ENCODE measurements at places on chromosomes 4 and X.
A peak's percentile ranks its signal among the peaks of the same experiment; 100 is the strongest.

DNA sequence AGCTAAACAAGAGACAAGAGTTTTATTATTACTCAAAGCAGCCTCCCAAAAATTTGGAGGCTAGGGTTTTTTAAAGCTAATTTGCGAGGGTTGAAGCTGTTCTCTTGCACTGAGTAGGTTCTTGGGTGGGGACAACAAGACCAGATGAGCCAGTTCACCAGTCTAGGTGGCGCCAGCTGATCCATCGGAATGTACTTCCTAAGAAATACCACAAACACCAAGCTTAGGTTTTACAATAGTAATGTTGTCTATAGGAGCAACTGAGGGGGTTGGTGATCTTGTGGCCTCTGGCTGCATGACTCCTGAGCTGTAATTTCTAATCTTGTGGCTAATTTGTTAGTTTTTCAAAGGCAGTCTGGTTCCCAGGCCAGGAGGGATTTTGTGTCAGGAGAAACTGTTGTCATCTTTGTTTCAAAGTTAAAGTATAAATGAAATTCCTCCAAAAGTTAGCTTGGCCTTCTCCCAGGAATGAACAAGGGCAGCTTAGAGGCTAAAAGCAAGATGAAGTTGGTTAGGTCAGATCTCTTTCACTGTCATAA lies 130.6 kb downstream of the SLC7A11 start:
- DNase-seq, result no peak

DNA sequence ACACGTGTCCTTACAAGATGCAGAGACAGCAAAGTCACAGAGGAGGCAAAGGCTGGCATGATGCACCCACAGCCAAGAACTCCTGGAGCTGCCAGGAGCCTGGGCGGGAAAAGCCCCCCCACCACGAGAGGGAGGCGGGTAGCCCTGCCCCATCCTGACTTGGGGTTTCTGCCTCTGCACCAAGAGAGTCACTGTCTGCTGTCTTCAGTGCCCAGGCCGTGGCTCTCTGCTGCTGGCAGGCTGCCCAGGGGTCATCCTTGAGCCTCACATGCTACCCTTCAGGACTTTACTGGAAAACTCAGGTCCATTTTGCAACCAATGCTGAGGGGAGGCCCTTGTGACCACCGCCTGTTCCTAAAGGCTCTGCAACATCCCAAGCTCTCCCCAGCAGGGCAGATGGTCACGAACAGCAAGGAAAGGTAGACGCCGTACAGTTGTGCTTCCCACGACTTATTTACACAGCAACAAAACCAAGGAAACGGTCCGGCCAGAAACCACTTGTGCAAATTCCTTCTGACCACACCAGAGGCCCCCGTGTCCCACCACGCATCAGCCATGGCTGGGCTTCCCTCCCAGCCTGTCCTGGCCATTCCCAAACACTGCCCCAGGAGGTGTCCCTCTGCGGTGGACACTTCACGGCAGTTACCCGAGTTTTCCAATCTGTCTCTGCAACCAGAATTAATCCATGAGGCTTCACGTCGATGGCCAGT lies 56.9 kb downstream of the ACOX3 start:
- no peak for DNase-seq

DNA sequence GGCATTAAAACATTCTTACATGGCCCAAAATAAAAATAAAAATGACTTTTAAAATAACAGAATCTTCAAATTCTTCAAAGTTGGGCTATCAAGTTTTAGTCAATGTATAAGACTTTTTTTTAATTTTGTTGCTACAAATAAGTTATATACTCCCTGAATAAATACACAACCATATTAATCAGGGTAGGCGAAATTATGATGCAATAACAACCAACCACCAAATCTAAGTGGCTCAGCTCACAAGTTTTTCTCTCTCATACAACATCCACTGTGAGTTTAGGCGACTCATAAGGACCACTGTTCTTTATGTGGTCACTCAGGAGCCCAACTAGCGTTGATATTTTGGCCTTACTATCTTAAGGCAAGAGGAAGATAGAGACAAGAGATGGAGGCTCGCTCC lies 11.2 kb downstream of the NEUROG2 start:
- DNase-seq, result no peak

DNA sequence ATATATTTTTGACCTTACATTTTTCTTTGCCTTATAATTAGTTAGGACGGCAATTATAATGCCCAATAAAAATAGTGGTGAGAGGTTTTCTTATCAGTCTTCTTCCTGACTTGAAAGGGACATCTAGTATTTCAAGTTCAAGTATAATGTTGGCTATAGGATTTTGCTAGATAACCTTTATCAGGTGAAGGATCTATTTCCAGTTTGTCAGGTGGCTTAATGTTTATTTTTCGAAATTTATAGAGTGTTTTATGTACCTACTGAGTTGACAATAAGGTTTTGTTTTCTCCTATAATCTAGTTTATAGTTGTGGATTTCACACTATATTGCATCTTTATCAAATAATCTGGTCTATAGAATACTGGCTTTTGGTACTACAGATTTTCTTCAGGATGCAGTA lies 351.8 kb upstream of the FGF13 start:
- no peak for DNase-seq

DNA sequence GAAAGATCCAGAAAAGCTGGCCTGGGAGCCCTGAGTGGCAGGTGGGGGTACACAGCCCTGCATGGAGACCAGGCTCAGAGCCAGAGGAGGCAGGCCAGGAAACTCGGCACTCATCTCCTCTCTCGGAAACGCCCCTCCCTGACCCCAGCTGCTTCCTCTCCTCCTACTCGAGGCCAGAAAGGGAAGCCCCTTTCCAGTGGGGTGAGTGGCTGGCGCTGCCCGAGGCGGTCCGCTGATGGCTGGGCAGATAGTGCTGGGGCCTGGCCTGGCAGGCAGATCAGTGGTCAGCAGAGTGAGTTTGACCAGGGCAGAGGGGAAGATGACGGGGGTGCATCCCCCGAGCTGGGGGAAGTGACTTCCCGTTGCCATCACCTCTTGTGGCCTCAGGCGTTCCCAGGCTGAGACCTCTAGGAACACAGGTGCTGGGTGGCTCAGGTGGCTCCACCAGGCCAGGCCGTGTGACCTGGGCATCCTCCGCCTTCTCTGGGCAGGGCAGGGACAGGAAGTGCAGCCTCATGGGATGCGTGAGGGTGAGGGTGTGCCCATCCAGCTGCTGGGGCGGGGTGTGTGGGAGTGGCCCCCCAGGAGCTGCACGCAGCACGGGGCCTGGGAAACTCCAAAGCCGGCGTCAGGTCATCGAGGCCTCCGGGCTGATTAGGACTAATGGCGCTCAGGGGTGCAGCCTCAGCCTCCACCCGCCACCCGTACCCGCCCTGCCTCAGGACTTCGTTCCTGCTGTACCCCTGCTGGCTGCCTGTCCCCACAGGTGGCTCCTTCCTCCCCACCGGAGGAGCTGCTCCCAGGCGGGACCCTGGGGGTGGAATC lies 5.7 kb downstream of the SH3BP2 start:
- DNase-seq, result peak; percentile 81

DNA sequence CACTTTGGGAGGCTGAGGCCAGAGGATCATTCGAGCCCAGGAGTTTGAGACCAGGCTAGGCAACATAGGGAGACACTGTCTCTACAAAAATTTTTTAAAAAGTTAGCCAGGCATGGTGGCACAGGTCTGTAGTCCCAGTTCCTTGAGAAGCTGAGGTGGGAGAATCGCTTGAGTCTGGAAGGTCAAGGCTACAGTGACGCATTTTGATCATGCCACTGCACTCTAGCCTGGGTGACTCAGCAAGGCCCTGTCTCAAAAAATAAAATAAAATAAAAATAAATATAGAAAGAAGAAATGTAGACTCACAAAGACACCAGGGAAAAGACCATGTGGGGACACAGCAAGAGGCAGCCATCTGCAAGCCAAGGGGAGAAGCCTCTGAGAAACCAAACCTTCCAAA lies 42.3 kb upstream of the SLC7A3 start:
- no peak for DNase-seq

DNA sequence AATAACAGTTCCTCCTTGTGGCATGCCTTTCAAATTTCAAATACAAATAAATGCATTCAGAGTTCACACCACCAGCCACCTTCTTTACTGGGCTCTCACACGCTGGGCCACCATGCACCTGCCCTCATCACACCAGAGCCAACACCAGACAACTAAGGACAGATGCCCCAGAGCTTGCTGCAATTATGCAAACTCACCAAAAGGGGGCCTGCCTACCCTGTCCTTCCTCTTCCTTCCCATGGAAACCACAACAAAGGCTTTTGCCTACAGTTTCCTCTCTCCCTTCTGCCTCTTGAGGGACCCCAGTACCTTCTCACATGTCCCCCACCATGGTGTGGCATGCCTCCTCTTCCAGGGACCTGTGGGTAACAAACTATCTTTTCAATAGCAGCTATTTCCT lies 1333.9 kb upstream of the TENM3 start:
- peak; percentile 19 for DNase-seq

GRCh38 chrX:151902813-151903591 lies 9.7 kb upstream of the MAGEA4 start:
- no peak for DNase-seq

- DNase-seq, result no peak
Observed at GRCh38 chr4:73714647-73715046, 25.7 kb upstream of the CXCL8 start.

GRCh38 chrX:118530219-118530911 lies 34.8 kb downstream of the DOCK11 start:
- peak; percentile 25 for DNase-seq

GRCh38 chr4:54363037-54363436 lies 133.9 kb downstream of the PDGFRA start:
- DNase-seq, result no peak
